T-cell (primary cell): ENCODE measurements at places on chromosomes 5 and 9.
A peak's percentile ranks its signal among the peaks of the same experiment; 100 is the strongest.

GRCh38 chr9:130471411-130472183 is 26.8 kb downstream of the ASS1 start:
- no peak for DNase-seq

- DNase-seq = no peak
Observed at GRCh38 chr9:115182264-115182663, 64.3 kb upstream of the TNC start.

- DNase-seq = no peak
Observed at GRCh38 chr5:82164977-82165713, 113.0 kb downstream of the RPS23 start.

GRCh38 chr5:78653681-78654366 is 5.3 kb upstream of the LHFPL2 start:
- no peak for DNase-seq

DNA sequence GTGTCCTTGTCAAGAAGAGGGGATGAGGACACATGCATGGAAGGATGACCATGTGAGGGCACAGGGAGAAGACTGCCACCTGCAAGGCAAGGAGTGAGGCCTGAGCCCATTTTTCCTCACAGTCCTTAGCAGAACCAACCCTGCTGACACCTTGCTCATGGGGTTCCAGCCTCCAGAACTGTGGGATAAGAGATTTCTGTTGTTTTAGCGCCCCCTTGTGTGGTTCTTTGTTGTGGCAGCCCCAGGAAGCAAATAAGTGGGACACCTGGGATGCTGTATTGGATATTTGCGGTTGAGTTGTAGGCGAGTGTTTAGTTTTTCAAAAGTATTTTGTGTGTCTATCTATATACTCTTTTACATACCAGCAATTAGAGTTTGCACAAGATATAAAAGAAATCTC is 206.4 kb downstream of the NXNL2 start:
- DNase-seq = no peak

DNA sequence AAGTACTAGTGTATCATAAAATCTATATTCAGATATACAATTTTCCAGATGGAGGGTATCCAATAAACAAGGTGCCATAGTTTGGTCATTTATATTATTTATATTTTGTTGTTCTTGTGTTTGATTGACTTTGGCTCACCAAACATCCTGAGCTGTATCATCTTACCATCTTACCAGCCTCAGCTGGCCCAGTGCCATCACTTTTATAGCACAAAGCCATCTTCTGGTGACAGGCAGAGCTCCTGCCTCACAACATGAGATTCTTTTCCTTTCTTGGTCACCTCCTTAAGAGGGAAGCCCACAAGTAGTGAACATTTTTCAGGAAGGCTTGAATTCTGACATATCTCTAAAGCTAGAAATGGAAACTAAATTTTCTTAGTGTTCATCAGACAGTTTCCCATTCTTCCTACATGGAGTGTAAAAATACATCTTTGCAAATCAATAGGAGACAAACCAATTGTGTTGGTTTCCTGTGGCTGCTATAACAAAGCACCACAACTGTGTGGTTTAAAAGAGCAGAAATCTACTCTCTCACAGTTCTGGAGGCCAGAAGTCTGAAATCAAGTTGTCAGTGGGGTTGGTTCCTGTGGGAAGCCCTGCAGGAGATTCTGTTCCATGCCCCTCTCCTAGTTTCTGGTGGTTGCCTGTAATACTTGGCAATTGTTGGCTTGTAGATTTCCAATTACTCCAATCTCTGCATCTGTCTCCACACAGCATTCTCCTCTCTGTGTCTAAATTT is 341.8 kb downstream of the MAN2A1 start:
- peak; percentile 12 for DNase-seq

DNA sequence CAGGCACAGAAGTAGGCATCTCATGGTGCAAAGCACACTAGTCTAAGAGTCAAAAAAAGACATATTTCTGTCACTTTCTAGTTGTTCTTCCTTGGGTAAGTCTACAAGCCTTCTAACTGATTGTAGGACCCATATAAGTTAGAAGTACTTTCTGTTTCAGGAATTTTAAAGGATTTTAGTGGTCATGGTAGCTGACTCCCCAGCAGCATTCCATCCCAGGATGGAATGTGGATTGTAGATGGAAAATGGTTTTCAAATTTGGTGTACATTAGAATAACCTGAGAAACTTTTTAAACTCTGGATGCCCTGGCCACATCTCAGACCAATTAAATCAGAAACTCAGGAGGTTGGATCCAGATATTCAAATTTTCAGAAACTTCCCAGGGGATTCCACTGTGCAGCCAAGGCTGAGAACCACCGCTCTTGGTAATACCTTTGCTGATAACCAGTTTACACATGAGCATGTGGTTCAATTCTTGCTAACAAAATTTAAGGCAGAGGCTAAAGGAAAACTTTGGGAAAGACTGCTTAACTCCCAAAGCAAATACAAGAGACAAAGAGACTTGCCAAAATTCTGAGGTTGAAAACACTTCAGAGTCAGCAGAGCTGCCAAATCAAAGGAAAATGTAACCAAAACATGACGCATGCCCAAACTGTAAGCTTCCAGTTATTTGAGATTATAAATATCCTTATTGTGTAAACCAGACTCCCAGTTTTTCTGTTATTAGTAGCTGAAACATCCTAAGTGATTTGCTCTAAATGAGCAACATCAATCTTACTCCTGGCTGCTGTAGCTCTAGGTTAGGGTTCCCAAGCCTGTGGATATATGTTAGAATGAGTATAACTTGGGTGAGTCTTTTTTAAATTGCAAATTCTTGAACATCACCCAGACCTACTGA is 145.4 kb upstream of the MTAP start:
- DNase-seq = no peak

DNA sequence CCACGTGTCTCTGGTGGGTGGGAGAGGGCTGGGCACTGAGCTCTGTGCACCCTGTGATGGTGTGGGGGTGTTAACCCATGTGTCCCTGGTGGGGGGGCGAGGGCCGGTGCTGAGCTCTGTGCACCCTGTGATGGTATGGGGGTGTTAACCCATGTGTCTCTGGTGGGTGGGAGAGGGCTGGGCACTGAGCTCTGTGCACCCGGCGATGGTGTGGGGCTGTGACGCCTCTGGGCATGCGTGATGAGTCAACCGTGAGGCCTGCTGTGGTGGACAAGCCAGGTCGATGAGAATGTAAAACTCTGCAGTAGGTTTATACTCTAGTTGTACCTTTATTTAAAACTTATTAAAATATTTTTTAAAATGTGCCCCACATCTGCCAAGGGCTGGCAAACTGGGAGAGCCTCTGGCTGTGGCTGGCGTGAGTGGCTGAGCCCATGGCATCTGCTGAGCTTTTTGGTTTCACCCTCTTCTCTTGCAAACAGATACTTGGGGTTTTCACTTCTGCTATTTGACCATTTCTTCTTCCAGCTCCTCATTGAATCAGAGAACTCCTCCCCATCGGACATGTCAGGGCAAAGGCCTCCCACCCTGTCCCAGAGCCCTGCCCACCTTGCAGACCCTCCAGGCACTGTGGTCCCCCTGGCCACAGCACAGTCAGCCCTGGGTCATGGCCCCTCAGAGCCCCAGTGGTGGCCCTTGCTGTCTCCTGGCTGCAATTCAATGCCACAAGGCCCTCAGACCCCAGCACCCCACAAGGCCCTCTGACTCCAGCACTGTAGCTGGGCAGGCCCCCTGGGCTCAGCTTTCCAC is 18.5 kb upstream of the EXOC3 start:
- DNase-seq = no peak

DNA sequence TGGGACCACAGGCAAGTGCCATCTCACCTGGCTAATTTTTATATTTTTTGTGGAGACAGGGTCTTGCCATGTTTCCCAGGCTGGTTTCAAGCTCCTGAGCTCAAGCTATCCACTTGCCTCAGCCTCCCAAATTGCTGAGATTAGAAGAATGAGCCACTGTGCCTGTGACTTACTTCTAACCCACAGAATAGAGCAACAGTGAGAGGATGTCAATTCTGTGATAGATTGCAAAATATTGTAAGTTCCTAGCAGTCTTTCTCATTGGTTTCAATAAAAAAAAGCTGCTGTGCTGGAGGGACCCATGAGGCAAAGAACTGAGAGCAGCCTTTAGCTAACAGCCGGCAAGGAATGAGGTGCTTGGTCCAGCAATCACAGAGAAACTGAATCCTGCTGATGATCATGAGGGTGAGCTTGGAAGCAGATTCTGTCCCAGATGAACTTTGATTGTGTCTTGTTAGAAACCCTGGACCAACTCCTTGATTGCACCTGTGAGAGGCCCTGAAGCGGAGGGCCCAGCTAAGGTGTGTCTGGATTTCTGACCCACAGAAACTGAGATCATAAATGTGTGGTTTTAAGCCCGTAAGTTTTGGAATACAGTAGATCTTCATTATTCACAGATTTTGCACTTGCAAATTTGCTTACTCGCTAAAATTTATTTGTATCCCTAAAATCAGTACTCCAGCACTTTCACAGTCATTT is 149.7 kb downstream of the GCNT1 start:
- no peak for DNase-seq

- no peak for DNase-seq
Observed at GRCh38 chr5:107557051-107557658, 113.6 kb downstream of the EFNA5 start.

GRCh38 chr9:35538361-35539234 is 48.7 kb downstream of the RUSC2 start:
- no peak for DNase-seq

DNA sequence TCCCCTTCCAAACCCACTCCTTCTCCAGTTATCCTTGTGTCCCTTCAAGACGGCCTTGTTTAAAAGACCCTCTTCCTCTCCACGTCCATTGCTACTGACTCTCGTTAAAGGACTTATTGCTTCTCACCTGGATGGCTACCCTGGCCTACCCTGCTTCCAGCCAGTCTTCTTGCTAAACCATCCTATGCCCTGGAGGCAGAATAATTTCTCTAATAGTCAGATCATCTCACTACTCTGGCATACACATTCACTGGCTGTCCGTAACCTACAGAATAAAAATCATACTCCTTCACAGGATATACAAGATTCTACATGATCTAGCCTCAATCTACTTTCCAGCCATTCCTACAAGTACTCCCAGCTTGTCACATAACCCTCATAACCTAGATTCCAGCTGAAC is 92.6 kb downstream of the TRPM6 start:
- no peak for DNase-seq

DNA sequence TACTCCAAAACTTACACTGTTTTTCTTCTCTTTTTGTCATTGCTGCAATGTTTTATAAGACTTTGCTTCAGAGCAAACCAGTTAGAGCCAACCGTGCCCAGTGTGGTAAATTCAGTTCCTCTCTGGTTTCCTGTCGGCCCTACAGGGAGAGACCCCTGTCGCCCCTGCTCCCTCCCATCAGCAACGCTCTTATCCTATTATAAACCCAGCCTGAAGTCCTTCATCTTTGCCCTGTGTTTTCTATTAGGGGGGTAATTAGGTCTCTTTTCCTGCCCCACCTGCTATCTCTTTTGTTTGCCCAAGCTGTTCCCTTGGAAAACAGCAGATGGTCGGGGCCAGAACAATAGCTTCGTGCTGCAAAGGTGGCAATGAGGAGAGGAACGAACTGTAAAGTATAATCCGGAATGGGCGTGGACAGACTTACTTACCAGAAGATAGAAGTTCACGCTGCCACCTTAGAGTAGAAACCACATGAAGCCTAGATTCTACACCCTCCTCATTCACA is 21.4 kb upstream of the OTULINL start:
- no peak for DNase-seq

- no peak for DNase-seq
Observed at GRCh38 chr9:121557581-121558447, 58.2 kb upstream of the GGTA1 start.

GRCh38 chr5:141872496-141873356 is 5.5 kb downstream of the PCDH1 start:
- no peak for DNase-seq

DNA sequence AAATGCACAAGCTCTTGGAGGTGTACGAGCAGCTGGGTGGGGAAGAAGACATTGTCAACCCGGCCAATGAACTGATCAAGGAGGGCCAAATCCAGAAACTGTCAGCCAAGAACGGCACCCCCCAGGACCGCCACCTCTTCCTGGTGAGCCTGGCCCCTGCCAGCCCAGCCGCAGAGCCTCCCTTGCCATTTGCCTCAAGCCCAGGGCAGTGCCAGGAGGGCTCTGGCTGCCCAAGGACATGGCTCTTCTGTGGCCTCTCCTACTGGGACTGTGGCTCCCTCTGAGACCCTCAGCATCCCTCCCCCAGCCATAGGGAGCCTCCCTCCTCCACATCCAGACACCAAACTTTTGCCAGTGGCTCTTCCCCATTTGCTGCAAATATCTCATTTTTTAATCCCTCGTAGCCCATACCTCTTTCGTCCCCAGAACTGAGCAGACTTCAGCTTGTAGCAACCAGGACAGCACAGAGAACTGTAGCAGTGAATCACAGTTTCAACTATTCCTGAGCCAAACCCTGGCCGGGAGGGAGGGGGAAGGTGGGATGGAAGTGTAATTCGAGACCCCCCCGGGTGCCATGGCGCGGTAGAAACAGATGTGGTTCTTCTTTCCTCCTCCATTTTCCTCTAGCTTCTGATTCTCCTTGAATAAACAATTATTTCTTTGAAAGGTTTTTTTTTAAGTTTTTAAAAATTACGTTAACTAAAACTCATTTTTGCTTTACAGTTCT is 44.5 kb upstream of the SUSD3 start:
- no peak for DNase-seq

GRCh38 chr9:114785866-114786650 is 19.8 kb downstream of the TNFSF15 start:
- no peak for DNase-seq

DNA sequence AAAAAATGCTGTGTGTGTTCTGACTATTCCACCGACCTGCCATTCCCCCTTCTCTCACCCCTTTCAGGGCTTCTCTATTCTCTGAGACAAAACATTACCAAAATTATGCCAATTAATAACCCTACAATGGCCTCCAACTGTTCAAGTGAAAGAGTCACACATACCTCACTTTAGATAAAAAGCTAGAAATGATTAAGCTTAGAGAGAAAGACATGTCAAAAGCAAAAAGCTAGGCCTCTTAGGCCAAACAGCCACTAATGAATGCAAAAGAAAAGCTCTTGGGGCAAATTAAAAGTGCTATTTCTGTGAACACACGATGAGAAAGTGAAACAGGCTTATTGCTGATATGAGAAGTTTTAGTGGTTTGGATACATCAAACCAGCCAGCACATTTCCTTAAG is 279.6 kb upstream of the GRAMD2B start:
- no peak for DNase-seq

DNA sequence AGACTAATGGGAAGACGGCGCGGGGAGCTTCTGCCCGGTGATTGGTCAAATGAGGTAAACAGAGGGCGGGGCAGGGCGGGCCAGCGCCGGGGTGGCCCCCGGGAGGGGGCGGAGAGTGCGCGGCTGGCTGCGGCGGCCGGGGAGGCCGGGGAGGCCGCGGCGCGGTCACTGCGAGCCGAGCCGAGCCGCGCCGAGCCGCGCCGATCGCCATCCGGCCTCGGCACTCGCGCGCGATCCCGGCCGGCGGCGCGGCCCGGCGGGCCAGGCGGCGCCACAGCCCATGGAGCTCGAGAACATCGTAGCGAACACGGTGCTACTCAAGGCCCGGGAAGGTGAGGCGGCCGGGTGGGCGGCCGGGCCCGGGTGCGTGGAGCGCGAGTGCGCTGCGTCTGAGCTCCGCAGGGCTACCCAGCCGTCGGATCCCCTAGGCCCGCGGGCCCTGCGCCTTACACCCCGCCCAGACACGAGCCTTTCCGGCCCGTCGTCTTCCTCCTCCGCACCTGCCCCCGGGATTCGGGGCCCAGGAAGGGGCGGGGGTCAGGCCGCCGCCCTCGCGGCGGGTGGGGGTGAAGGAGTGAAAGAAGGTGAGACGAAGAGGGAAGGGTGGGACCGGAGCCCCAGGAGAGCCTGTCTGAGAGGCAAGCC is at the start of gene GRK6:
Gene GRK6 (plus strand): TSS at position 111 of the 645 bp plus-strand sequence. CDS start 170 bp downstream, at position 281.
- DNase-seq = peak; percentile 60

- DNase-seq = no peak
Observed at GRCh38 chr5:118768607-118769175, 219.7 kb downstream of the DTWD2 start.

- no peak for DNase-seq
Observed at GRCh38 chr5:169910393-169910792, 69.9 kb downstream of the INSYN2B start.
